ENCODE measurements at places on chromosomes 13 and 19.

DNA sequence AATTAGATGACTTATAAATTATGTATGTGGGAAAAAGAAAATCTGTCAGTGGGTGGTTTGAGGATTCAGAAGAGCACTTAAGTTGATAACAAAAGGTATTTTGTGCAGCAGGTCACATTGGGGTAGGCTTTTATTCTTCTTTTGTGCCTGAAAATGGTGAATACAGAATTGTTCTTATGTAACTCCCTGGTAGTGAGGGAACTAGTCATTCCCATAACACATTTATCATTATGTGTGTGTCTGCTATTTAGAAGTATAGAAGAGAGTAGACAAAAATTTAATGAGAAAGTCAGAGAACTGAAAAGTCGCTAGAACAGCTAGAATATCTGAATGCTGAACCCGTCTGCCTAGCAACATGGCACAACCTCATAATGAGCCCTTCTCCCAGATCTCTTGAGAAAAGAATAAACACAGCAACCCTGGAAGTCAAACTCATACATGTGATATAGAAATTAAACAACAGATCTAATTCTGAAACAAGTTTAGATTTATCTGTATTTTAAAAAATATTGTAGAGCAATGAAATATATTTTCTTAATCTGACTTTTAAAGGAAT, 111.8 kb upstream of the EDNRB start:
- DNase-seq = no peak

DNA sequence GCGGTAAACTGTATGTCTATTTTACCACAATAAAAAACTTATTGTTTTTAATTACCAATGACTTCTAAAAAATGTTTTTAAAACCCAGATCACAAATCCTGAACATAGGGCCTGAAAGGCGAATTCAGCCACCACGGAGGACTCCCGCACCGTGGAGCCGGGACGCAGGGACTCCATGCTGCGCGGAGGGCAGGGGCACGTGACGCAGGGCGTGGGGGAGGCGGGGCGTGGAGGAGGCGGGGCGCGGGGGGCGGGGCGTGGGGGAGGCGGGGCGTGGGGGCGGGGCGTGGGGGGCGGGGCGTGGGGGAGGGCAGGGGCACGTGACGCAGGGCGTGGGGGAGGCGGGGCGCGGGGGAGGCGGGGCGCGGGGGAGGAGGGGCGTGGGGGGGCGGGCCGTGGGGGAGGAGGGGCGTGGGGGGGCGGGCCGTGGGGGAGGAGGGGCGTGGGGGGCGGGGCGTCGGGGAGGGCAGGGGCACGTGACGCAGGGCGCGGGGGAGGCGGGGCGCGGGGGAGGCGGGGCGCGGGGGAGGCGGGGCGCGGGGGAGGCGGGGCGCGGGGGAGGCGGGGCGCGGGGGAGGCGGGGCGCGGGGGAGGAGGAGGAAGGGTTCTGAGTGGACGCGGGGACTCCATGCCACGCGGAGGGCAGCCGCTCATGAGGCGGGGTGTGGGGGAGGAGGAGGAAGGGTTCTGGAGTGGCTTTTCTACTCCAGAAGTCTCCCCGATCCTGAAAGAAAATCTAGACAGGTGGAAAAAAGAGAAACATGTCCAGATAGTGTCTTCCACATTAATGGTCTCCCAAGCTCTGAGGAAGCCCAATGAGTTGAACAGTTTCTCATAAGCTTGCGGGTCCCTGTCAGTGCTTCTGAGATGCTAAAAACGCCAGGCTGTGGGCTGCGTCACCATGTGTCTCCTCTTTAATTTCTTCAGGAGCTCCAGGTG, 4.4 kb upstream of the PROZ start:
- DNase-seq = peak; percentile 73

- DNase-seq = peak; percentile 95
These were observed 8.1 kb upstream of the ZNF784 start for GRCh38 chr19:55632463-55632834.

DNA sequence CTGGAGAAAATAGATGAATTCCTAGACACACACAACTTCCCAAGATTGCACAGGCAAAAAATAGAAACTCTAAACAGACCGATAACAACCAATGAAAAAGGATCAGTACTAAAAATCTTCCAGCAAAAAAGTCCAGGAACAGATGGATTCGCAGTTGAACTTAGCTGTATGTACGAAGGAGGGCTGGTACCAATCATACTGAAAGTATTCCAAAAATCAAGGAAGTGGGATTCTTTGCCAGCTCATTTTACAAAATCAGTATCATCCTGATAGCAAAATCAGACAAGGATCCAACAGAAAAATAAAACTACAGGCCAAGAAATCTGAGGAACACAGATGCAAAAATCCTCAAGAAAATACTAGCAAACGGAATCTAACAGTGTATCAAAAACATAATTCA, 6.5 kb upstream of the LILRB2 start:
- DNase-seq = no peak

GRCh38 chr19:12997967-12998940, 3.0 kb downstream of the NFIX start:
- DNase-seq = no peak

DNA sequence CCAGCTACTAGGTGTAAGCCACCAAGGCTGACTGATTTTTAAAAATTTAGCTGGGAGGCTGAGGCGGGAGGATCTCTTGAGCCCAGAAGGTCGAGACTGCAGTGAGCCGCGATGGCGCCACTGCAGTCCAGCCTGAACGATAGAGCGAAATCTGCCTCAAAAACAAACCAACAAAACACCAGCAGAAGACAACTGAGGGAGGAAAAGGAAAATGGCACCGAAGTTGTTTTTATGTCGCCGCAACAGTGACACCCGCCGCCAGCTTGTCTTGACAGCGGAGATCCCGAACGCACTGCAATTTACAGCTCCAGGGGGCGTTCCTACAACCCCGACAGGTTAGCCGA, 298 bp upstream of the FAM98C start:
- DNase-seq = no peak

DNA sequence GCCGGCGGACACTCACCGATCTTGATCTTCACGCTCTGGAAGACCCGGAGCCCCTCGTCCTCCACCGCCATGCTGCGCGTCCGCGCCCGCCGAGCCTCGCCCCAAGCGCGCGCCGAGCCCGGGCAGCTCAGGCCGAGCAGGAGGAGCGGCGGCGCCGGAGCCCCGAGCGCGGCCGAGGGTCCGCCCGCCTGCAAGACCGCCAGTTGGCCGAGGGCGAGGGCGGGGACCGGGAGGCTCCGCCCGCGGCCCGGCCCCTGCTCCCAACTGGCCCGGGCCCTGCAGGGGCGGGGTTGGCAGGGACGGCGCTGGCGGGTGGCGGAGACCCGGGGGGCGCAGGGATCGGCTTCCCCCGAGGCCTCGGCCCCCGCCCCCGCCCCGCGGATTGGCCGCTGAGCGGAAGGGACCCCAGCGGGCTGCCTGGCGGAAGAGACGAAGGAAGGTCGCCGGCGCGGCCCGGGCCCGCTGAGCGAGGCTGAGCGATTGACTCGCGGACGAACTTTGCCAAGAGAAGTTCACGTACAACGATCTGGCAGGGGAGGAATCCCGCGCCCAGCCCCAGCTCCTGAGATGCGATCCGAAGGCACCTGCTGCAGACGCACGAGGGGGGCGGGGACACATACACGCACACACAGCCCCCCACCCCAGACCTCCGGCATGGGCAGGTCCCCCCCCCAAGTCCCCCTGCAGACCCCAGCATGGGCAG, at the start of gene RASA3:
Gene RASA3 (minus strand): TSS at position 205 of the 703 bp plus-strand sequence. CDS start 134 bp downstream, at position 71.
- DNase-seq = peak; percentile 64

GRCh38 chr13:51478418-51479198, 25.8 kb upstream of the INTS6 start:
- no peak for DNase-seq

- DNase-seq = no peak
These were observed 13.9 kb downstream of the PALM start for GRCh38 chr19:722553-723101.
